ENCODE measurements at places on chromosomes 7 and 10.

DNA sequence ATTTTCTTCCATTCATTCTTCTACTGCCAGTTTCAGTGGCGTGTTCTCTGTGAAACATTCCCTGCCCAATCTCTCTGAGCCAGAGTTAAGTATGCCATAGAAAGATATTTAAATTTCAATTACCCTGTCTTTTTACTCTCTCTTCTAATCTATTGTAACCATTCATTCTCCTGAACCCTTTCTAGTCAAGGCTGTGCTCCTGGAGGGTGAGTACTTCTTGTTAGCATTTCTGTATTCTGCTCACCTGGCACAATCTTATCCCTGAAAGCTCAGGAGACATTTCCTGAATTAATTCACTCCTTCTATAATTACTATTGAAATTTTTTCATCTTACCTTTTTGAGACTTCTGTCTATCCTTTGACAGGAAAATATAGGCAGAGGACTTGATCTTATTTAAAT, 271.7 kb downstream of the HGF start:
- DNase-seq: no peak

- peak; percentile 90 for DNase-seq
Observed at GRCh38 chr7:101017064-101017777, 2.7 kb upstream of the MUC17 start.

DNA sequence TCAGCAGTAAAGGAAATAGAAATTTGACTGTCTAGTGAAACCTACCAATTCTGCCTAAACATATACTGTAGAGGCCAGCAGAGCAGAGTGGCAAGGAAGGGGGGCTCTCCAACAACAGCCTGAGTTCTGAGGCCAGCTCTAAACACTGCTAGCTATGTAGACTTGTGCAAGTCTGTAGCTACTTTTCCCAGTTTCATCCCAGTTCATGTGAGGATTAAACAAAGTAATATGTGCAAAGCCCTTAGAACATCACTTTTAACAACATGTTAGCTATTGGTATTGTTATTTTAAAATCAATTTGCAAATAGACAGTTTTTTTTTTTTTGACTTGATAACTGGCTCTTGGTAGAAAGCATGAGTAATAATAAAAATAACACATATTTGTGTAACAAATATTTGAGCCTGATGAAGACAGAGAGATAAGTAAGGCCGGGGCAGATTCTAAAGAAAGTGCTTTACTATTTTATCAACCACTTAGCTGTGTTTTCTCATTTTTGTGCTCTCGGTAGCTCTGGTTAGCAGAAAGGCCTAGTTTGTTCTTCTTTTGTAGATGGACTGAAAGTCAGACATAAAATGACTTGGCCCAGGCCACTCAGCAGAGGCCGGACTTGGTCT, 9.3 kb downstream of the CHST12 start:
- DNase-seq: no peak

DNA sequence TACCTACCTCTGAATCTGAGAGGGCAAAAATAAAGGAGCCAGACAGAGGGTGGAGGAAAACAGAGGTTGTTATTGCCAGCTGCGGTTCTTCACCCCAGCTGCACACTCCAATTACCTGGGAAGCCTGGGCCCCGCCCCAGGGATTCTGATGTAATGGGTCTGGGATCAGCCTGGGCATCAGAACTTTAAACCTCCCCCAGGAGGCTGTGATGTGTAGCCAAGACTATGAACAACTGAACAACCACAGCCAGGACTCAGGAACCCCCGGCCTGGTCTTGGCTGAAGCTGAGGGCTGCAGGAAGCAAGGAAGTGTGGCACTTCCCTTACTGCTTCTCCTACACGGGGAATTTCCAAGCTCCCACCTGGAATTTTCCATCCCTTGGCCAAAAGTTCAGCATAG, 89.3 kb downstream of the HIP1 start:
- DNase-seq: peak; percentile 66

- no peak for DNase-seq
Observed at GRCh38 chr10:125990974-125991373, 94.6 kb downstream of the FANK1 start.

DNA sequence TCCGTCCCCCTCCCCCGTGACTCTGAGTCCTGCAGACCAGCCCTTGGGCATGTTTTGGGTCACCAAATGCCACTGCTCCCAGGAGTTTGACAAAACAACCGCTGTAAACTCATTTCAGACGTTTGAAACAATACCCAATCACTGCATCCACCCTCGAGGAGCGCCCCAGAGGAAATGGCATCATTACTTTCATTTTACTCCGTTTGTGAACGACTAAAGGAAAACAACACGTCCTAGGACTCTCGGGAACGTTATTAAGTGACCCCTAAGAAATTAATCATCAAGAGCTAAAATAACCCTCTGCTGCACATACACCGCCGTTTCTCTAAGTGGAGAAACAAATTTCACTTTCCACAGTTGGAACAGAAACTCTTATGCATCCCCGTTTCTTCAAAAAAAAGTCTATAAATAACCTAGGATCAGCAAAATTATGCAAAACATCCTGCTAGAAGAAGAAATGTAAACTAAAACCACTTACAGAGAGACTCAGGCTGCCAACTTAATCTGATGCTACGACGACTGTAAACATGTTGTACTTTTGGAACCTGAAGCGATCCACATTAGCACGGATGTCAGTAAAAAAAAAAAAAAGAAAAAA, 109.9 kb upstream of the EFCAB10 start:
- no peak for DNase-seq

DNA sequence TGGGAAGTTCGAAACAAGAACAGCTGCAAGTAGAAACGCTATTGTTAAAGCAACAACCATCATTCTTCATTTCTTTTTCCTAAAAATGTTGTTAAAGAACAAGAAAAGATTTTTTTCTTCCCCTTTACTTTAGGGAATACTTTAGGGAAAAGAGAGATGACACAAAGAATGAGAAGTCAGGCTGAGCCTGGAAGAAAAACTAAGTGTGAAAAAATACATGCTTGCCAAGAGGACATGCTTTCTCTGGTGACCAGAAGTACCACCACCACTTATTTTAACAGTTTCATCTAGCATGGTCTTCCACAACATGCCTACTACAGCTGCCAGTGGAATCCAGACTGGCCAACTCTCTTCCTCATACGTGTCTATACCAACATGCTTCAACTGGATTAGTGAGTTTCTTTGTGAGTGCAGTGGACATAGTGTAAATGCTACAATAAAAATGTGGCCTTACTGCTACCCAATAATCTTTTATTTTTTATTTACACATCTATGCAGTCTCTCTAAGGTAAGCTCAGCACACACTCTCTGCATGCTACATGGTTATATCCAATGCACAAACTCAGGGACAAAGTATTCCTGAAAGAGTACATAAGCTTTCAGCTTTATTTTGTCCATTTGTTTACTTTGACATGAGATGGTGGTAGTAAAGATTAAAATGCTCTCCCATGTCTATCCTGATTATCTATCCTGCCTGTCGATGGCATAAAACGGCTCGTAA, 196.2 kb downstream of the TAX1BP1 start:
- no peak for DNase-seq

DNA sequence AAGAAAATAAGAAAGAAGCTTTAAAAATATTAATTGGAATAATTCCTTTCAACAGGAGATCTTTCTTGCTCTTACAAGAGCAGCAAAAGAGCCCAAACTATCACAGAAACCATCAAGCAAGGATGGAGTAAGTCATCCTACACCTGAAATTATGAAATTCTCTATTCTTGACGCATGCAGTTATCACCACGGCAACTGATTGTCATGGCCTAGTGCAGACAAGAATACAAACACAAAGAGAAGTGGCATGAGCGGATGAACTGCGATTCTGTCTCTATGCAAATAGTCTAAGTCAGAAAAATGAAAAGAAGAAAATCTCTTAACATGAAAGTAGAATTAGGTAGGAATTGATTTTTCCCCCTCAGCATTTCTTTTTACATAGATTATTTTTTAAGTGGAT, 54.8 kb upstream of the SLC35B4 start:
- DNase-seq: no peak

DNA sequence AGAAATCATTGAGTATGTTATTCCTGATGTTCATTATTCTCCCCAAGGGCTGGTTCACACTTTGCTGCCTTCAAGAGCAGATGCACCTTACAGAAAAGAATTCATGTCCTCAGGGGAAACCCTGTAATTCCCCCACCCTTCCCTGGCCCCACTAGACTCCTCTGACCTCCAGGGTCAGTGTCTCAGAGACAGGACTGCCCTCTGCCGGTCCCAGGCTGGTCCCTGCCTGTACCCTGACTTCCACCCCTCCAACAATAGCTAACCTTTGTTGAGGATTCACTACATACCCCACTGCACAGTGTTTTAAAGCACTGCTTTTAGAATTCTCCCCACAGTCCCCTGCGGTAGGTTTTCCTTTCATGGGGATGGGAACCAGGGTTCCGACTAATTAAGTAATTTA, 4.4 kb upstream of the SEPHS1 start:
- no peak for DNase-seq

DNA sequence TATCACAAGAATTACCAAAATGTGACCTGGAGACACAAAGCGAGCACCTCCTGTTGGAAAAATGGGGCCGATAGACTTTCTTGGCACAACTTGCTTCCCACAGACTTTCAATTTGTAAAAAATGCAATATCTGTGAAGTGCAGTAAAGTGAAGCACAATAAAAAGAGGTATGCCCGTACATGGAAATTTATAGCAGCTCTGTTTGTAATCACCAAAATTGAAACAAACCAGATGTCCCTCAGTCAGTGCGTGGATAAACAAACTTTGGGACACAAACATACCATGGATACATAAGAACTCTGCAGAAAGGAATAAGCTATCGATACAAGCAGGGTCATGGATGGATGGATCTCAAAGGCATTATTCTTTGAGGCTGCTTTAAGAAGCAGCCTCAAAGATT, 33.6 kb downstream of the ARID5B start:
- DNase-seq: no peak

GRCh38 chr10:124008681-124009080, 84.7 kb downstream of the CHST15 start:
- peak; percentile 74 for DNase-seq

DNA sequence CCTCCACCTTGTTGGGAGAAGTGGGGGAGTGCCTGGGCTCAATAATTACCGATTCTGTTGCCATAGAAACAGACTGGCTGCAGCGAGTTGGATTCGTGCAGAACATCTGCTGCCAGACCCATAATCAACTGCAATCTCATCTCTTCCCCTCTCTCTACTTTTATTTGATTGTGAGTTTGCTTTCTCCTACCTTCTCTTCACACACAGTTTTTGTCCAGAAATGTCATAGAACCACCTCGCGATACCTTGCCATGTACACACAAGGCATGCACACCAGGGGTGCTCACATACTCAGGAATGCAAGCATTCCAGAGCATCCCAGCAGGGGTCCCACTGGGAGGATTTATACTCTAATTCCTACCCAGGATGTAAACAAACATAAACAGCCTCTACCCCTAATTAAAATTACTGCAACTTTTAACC, 262.2 kb upstream of the AOAH start:
- no peak for DNase-seq

- DNase-seq: no peak
Observed at GRCh38 chr7:113945018-113945938, 26.5 kb upstream of the PPP1R3A start.

- no peak for DNase-seq
Observed at GRCh38 chr7:43248553-43248952, 136.1 kb downstream of the HECW1 start.

GRCh38 chr7:2855386-2855785, 11.3 kb upstream of the GNA12 start:
- DNase-seq: no peak

DNA sequence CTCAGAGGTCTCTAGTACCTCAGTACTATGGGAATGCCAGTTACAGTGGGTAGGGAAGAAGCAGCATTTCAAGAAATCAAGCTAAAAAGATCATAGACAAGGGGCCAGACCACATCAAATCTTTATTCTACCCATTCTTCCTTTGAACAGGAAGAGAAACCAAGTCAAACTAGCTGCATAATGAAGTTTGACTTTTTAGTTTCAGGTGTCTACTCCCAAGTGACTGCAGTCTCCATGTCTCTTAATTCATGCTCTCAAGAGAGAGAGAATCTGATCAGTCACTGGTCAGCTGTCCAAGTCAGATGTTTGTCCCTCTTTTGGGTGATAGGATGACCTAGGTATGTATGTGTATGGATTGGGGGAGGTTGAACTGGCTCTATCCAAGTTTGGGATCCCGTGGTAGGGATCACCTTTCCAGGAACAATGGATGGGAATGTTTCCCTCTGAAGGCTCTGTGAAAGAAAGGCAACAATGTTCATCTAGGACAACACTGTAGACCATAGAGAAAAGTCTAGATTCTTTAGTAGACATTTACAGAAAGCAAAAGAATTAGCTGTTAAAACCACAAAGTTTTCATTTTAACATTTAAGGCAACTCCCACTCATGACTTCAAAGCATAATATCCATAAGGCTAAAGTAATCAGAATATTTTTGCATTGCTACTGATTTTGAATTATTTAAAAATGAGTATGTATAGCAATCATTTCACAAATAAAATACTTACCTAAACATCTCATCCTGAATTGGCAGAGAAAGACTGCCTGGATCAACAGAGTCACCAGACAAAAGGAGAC, 30.1 kb upstream of the PRTFDC1 start:
- DNase-seq: no peak

- no peak for DNase-seq
Observed at GRCh38 chr7:5681423-5681822, 100.0 kb downstream of the RNF216 start.

DNA sequence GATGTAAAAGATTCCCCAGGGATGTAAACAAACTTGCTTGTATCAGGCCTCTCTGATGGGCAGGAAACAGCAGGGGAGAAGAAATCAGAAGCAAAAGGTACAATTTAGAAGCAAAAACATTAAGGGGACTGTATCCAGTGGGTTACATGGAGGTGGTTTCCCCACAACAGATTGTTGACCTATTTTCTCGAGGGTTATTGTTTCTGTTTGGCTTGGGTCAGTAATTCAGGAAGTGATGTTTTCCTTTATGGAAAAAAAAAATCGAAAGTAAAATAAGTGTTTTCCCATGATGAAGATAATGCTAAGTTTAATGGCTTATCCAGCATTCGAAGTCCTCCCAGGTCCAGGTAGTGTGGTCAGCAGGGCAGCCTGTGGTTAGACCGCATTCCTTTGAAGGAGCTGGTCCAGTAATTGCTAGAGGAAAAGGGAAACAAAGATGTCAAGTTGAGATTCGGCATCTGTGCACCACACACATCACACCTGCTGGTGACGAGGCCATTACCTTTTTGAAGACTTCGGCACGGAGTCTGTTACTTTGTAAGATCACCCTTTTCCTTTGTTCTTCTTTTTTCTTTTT, 37.3 kb upstream of the ADAM12 start:
- DNase-seq: no peak

All from right hindlimb (tissue), 1 donor.